ENCODE measurements at places on chromosomes 11 and 22. TPM values are rescaled to one million over a fixed set of nuclear protein-coding genes. Genes with fewer than 3 reads are reported as not detected.

The PI4KA gene
- total RNA-seq = 158 TPM

The SLC5A4 gene
- not detected for total RNA-seq

The FJX1 gene
- not detected for total RNA-seq

The C11orf87 gene
- not detected for total RNA-seq

The CHKA gene
- total RNA-seq = 12.6 TPM

The XRRA1 gene
- total RNA-seq = 62.4 TPM

The ART1 gene
- not detected for total RNA-seq

The BIRC3 gene
- 97.7 TPM for total RNA-seq

The MAPK11 gene
- 1.2 TPM for total RNA-seq

The KRTAP5-11 gene
- total RNA-seq = not detected

Measured in naive thymus-derived CD8-positive, alpha-beta T cell (primary cell).